Fibroblast of pulmonary artery (primary cell): ENCODE measurements at places on chromosomes 4 and X.

DNA sequence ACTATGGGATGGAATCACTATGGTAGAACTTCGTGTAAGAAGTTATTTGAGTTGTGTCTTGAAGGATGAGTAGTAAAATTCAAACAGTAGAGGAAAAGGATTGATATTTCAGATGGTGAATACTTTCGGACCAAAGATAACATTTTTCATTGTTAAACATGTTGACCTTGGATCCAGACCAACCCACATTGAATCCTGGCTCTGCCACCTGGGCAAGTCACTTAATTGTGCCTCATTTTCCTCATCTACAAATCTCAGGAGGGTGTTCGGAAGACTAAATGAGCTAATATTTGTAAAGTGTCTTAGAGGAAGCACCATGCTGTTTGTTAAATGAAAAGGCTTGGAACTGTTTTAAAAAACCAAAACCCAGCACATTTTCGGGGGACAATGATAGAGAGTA is 1.4 kb upstream of the AIFM1 start:
- no peak for DNase-seq

DNA sequence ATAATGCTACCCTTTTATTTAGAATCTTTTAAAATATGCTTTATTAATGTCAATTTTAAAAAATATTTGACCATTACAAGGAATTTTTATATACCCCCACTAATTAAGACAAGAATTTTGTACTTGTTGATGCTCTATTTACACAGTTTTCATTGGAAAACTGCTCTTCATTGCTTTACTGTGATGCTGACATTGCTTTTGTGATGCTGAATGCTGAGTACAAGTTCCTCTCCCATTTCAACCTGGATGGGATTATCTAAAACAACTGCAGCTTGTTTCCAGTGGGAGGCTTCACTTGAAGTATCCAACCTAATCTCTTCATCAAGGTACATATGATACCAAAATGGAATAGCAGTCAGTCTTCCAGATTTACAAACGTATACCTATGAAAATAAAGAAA is 21.2 kb downstream of the TMEM184C start:
- DNase-seq: no peak

- DNase-seq: no peak
These were observed 54.0 kb downstream of the MAP9 start for GRCh38 chr4:155322782-155323181.

DNA sequence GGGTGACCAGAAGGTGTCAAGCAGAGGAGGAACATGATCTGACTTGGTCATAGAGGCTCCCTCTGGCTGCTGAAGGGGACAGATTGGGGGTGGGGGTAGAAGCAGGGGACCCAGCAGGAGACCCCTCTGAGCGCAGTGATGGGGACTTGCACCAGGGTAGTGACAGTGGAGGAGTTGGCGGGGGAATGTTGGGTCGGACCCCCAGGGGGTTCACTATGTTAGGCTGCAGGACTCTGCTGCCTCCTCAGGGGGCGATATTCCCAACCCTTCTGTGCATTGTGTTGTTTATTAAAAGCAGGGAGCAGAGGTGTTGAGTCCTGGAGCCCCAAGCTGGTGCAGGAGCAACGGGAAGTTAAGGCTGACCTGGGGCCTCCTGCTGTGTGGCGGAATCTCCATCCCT is 8.8 kb downstream of the WDR13 start:
- DNase-seq: no peak

GRCh38 chr4:157128395-157128794 is 52.4 kb downstream of the GLRB start:
- DNase-seq: peak; percentile 72

GRCh38 chrX:28981952-28982351 is 394.7 kb downstream of the IL1RAPL1 start:
- no peak for DNase-seq

GRCh38 chr4:80989921-80990544 is 40.5 kb upstream of the BMP3 start:
- DNase-seq: peak; percentile 80

- DNase-seq: no peak
These were observed 2.4 kb upstream of the PRDM5 start for GRCh38 chr4:120924931-120925330.

GRCh38 chr4:181138116-181138515 is 1105.1 kb upstream of the TENM3 start:
- DNase-seq: no peak

- peak; percentile 35 for DNase-seq
These were observed 107.5 kb upstream of the RPL34 start for GRCh38 chr4:108512615-108513505.

- peak; percentile 35 for DNase-seq
These were observed 112.2 kb upstream of the ENPP6 start for GRCh38 chr4:184329659-184330400.

DNA sequence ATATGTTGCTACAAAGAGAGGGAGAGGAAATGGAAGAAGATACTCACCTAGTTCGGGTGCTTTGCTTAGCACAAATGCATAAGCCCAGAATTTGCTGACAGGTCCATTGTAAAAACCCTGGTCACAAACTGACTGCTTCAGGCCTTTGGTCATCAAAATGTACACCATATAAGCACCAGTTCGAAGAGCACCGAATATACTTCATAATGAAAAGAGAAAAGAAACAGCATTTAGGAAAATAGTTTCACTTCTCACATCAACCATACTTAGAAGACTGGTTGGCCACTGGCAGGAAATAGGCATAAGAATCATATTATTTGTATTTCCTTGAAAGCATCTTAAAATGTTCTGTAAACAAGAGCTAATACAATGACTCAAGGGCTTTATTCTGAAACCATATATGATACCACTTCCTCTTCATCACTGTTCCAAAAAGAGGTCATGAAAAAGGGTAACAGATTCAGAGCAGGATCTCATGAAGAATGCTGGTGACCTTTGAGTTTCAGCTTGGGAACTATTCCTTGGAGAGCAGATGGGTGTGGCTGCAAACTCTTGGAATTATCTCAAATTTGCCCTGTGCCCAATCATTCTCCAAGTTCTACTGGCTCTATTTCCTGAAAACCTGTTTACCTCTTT is 138.7 kb downstream of the ELOVL6 start:
- peak; percentile 14 for DNase-seq
